ENCODE measurements at places on chromosomes 13 and 19.
A peak's percentile ranks its signal among the peaks of the same experiment; 100 is the strongest.

- no peak for DNase-seq
Measured at GRCh38 chr13:51278426-51279130, 56.4 kb downstream of the FAM124A start.

- DNase-seq = no peak
Measured at GRCh38 chr13:111373486-111373885, 53.0 kb downstream of the TEX29 start.

DNA sequence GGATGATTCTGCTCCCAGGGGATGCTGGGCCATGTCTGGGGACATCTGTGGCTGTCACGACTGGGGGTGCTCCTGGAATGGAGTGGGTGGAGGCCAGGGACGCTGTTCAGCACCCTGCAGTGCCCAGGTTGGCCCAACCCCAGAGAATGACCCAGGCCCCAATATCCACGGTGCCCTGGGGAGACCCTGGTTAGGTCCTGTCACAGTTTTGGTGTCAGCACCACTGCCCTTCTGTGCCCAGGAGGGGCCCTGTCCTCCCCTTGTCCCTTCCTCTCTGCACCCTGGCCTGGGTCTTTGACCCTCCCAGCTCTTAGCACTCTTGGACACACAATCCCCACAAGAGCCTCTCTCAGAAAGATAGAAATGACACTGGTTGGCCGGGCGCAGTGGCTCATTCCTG lies 85.3 kb downstream of the GADD45B start:
- DNase-seq = no peak

GRCh38 chr19:3387645-3388589 lies 21.5 kb downstream of the NFIC start:
- DNase-seq = peak; percentile 53

- DNase-seq = no peak
Measured at GRCh38 chr19:46381756-46382345, 31.5 kb downstream of the CCDC8 start.

- peak; percentile 48 for DNase-seq
Measured at GRCh38 chr13:49635599-49636433, 7.5 kb downstream of the ARL11 start.

DNA sequence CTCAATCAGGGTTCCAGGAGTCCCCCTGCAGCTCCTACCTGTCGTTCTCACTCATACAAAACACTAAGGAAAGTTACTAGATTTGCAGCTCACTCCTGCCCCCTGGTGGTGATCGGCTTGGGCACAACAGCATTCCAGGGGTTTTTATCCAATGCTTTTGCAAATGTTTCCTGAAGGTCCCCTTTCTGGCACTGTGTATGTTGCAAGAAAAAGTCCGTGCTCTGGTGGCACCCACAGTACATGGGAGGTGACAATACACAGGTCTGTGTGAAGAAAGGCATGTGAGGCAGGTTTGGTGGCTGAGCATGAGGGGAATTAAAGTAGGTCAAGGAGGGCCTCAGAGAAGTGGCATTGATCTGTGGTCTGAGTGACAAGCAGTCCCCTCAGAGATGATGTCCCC lies 8.6 kb upstream of the TYK2 start:
- DNase-seq = peak; percentile 73

GRCh38 chr19:29491995-29492577 lies 33.7 kb upstream of the VSTM2B start:
- DNase-seq = no peak

- no peak for DNase-seq
Measured at GRCh38 chr13:27347211-27347772, 76.7 kb downstream of the RASL11A start.

DNA sequence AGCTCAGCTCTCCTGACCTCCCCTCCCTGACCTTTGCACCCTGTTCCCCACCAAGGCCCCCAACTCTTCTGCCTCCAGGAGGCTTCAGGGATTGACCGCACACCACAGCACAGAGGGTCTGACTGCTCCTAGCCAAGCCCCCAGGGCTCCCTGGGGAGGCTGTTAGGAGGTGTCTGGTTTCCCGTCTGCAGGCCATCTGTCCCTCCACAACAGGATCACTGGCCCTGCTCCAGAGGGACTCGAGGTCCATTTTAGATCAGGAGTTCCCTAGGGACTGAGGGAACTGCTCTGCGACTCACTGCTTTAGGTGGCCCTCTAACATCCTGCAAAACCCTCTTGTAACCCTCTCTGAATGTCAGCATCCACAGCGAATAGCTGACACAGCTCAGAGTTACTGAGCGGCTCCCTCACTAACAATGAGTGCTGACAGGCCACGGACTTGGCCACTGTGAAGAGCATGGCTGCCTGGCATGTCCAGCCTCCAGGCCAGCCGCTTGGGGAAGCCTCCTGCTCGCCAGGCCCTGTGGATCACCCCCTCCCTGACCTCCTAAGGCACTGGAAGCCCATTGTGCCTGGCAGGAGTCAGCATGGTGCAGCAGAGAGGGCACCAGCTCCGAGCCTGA lies 17.7 kb downstream of the GRIK5 start:
- DNase-seq = no peak

DNA sequence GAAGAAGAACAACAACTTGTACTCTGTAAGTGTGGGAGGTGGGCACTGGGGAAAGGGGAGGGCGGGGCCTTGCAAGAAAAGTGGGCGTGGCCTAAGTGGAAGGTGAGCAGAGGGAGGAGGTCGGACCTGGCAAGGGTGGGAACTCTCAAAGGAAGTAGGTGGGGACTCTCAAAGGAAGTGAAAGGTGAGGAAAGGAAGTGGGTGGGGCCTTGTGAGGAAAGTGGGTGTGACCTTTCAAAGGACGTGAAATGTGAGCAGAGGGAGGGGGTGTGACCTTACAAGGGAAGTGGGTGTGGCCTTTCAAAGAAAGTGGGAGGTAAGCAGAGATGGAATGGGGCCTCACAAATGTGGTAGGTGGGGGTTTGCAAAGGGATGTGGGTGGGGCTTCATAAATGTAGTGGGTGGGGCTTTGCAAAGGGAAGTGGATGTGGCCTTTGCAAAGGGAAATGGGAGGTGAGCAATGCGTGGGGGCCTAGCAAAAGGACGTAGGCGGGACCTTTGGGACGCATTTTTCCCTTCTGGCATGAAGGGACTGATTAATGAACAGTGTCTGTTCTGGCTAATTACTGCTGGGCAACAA lies 25.9 kb downstream of the ACSBG2 start:
- DNase-seq = no peak

DNA sequence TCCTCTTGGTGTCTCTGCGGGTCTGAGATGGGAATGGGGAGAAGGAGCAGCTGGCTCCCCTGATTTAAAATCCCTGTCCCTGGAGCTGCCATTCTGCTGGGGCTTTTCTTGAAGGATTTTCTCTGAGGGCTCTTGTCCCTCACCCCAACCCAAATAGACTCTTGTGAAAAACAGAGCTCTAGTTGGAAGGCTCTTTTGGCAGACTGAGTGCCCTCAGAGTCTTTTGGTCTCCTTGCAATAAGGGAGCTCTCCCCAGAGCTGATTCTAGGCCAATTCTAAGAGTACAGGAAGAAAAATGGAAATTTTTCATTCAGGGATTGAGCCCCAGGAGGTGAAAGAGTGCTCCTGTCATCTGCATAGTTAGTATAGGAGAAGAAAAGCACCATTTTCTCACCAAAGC lies 238.3 kb downstream of the COG6 start:
- no peak for DNase-seq

DNA sequence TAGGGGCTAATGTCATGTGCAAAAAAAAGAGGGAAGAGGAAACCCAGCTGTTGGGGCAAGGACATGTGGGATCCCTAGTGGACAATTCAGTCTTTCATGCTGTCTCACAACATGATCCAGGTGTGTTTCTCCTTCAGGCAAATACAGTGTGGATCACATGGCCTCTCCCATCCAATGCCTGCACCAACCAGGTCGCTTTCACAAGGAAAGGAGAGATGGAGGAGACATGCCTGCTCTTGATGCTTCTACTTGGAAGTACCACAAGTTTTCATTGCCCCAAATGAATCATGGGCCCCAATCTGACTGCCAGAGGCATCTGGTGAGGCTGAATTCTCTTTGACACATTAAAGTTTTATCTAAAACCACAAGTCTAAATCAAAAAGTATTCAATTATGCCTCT lies 82.1 kb downstream of the DLEU7 start:
- DNase-seq = no peak

- peak; percentile 21 for DNase-seq
Measured at GRCh38 chr13:64428196-64428595, 2801.9 kb downstream of the PCDH9 start.

GRCh38 chr13:25372284-25373081 lies 709 bp downstream of the ATP8A2 start:
- DNase-seq = no peak

- DNase-seq = no peak
Measured at GRCh38 chr13:100014621-100015020, 33.0 kb downstream of the ZIC2 start.

DNA sequence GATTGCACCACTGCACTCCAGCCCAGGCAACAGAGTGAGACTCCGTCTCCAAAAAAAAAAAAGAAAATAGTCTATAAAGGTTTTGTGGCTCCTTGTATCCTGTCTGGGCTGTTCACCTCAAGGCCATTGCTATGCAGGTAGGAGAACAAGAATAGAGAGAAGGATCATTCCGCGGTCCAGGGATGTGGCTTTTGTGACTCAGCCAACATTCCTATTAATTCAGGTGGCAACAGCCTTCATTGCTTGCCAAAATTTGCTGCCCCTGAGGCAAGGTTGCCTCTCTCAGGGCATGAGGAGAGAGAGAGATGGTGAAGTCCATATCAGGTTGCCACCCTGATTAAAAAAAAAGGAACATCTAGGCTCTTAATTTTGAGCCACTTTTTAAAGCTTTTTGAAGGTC lies 8.0 kb downstream of the ZNF551 start:
- no peak for DNase-seq

DNA sequence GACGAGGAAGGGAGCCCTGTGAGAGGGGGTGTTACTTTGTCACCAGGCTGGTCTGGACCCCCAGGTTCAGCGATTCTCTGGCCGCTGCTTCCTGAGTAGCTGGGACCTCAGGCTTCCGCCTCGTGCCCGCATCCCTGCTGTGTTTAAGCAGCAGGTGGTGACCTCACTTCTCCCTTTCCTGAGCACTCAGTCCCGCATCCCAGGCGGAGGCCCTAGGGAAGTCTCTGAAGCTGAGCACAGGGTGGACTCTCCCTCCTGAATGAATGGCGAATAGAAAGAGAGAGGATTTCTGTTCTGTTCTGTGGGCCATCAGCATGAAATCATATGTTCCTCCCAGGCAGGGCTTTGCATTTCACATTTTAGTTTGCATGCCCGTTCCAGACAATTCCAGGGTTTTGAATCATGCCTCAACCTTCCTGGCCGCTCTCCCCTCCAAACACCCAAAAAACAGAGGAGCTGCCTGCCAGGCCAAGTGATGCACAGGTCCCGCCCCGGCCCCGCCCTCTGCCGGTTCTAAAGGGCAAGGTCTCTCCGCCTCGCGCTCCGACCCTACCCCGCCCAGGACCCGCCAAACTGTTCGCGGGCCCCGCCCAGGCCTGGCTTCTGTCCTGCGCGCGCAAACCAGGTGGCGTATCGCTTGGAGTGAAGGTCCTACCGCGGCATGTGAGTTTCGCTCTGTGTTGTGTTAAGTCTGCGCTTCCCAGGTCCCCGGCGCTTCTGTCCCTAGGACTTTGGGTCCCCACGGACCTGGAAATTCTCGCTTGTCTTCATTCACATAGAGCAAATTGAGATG lies 35.1 kb upstream of the ZNF808 start:
- DNase-seq = no peak

DNA sequence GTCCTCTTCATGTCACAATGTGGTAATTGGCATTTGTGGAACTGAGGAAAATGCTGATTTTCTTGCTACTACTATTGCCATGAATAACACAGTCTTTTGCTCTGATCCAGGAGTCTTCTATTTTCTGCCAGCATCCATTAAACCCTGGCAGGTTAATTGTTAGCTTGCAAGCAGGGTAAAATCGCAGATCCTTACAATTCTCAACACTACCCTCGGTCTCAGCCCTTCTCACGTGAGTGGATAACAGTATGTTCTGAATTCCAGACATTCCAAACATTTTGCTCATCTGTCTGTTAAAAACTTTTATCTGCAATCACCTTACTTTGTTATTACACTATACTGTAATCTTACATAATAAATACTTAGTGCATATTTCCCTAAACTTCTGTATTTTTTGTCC lies 251.3 kb upstream of the ATXN8OS start:
- DNase-seq = no peak

DNA sequence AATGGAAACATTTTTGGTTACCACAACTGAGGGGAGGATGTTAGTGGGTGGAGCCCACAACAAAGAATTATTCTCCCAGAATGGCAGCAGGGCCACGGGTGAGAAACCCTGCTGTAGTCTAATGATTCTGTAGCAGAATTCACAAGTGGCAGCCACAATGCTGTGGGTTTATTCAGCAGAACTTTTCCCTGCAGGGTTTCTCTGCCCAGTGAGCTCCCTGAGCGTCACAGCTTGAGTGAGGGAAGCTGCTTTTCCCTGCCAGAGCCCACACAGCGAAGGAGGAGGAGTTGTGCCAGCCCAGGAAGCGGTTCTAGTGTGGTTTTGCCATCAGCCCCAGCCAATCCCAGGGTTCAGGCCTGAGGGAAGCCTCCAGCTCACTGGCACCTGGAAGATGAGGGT lies 4.4 kb downstream of the ATP12A start:
- peak; percentile 40 for DNase-seq

DNA sequence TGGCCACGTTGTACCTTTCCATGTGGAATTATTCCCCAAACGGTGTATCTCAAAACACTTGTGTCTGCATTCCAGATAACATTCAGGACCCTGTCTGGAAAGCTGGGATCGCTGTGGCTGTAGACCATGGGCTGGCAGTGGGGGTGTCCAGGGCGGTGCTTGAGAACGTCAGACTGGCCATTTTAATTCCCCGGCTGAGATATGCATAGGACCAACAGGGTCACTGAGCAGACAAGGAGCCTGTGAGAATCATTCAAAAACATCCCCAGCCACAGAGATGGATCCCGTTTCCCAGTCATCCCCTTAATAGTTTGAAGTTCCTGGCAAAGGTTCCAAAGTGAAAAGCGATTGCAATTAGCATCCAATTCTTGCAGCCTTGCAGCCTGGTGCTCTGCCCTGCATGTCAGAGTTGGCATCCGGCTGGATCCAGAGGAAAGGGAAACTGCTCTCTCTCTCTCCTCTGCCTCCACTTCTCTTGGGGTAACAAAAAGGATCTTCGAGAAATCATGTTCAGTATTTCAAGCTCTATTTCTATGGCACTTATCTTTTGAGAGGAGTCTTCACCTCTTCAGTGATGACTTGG lies 41.6 kb downstream of the IFT88 start:
- peak; percentile 9 for DNase-seq

DNA sequence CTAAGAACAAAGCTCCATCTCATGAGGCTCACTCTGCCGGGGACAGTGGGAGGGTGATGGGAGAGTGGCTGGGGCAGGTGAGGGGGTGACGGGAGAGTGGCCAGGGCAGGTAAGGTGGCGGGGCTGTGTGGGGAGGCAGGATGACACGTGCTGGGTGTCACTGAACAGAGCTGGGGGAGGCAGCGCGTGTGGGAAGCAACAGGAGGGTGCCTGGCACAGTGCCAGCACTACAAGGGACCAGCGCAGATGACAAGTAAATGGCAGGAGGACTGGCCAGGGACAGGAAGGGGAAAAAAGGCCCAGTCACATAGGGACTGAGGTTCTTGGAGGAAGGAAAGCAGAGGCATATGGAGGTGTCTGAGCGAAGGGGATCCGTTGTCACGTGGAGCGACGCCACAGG lies 129.9 kb downstream of the RNF17 start:
- DNase-seq = no peak

- no peak for DNase-seq
Measured at GRCh38 chr13:20696073-20696472, 7.4 kb upstream of the IL17D start.

Data from astrocyte of the spinal cord (primary cell).